ENCODE measurements at places on chromosomes 7 and 10.

- no peak for DNase-seq
These were observed 100.0 kb upstream of the TRIM24 start for GRCh38 chr7:138359870-138360559.

DNA sequence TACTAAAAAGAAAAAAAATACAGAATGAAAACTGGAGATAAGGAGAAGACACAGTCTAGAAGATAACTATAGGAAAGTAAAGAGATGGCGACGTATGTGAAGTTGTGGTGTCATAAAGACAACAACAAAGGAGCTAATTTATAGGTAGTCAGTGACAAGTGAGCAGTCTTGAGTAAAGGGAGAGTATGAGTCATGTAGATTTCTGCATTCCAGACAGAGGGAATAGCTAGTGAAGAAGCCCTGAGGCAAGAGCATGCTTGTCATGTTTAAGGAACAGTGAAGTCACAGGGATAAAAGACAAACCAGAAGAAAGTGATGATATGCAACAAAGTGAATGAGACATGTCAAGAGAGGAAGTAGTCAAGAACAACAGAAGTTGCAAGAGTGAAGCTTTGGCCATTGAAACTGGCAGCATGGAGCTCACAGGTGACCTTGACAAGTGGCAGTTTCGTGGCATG lies 2.3 kb upstream of the MIOS start:
- no peak for DNase-seq

- DNase-seq: no peak
These were observed 81.8 kb downstream of the SEMA3A start for GRCh38 chr7:84112771-84113170.

DNA sequence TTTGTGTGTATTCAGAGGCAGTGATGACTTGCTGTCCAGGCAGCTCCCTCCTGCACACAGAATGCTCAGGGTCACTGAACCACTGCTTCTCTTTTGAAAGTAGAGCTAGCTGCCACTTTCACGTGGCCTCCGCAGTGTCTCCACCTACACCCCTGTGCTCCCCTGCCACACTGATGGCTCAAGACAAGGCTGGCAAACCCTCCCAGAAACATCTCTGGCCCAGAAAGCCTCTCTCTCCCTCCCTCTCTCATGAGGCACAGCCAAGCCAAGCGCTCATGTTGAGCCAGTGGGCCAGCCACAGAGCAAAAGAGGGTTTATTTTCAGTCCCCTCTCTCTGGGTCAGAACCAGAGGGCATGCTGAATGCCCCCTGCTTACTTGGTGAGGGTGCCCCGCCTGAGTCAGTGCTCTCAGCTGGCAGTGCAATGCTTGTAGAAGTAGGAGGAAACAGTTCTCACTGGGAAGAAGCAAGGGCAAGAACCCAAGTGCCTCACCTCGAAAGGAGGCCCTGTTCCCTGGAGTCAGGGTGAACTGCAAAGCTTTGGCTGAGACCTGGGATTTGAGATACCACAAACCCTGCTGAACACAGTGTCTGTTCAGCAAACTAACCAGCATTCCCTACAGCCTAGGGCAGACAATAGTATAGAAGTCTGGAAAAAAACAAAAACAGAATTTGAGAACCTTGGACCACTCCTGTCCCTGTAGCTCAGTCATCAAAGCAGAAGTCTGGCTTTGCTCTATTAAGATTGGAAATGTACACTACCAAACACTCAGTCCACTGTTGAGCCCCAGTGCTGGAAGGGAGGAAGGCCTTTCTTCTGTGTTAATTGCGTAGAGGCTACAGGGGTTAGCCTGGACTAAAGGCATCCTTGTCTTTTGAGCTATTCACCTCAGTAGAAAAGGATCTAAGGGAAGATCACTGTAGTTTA lies 15.8 kb downstream of the SCD start:
- no peak for DNase-seq

DNA sequence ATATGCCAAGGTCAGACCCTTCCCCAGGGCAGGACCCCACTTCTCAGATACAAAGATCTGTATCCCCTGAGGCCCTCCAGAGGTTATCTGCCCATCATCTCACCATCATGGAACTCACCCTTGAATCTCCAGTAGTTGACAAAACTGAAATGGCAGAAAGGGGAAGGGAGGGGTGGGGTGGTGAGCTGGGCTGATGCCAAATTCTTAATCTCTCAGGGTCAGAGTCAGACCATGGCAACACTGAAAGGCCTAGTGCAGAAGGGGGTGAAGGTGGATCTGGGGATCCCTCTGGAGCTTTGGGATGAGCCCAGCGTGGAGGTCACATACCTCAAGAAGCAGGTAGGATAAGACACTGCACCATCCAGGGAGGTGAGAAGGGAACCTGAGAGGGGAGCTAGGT lies 3.1 kb downstream of the CNPY4 start:
- no peak for DNase-seq

- DNase-seq: no peak
These were observed 324.6 kb upstream of the IGFBP3 start for GRCh38 chr7:46245586-46246111.

- no peak for DNase-seq
These were observed 226.2 kb downstream of the TCERG1L start for GRCh38 chr10:131085091-131085860.

DNA sequence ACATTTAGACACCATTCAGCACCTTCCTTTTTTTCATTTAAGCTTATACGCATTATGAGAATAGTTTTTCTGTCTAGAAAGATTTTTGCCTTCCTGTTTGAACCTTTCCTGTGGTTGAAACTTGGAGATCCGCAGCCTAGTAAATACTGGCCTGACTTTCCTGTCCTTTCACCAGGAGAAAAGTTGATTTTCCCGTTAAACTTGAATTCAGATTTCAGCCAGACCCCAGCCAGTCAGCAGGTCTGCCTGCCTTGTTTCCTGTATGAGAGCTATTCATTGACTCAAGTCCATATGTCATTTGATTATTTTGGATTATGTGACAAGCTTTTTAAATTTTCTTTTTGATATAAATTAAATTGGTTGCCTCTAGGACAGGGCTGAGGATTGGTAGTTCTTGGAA lies 71.5 kb downstream of the EVX1 start:
- no peak for DNase-seq

DNA sequence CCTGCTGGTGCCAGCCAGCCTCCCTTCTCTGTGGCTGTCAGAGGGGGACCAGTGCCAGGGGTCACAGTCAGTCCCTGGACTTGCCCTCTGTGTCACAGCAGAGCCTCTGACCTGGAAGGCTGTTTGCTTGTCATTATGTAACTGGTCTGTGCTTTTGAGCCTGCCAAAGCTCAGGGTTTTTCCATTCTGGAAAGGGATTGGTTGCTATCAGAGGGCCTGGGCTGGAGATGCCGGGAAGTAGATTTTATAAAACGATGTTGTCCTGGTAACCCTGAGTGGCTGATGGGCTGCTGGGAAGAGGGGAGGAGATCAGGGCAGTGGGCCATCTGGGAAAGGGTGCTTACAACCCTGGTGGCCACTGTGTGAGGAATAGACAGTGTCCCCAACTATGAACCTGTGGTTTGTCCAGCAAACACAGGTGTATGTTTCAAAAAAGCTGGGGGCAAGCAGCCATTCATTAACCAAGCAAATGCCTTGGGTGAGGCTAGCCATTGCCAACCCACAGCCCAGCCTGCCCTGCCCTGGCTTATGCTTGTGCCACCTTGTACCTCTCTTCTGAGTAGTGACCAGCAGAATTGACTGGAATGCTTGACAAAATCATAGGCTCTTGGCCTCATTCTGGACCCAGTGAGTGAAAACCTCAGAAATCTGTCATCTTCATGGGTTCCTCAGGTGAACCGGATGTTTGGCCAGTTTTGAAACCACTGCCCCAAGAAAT lies 21.6 kb downstream of the SFTPD start:
- no peak for DNase-seq

DNA sequence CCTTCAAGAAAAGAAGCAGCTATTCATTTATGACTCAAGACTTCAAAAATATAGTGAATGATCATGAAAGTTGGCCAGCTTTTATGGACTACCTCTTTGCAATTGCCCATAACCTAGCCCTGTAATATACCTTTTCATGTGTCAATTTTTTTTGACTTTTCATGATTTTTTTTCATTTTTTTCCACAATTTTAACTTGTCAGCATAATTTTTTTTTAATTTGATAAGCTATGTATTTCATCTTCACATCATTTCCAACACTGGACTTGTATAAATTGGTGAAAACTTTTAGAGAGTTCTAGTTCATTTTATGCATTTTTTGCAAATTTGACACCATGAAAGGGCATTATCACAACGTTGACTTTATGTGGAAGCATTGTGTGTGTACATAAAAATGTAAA lies 220.8 kb upstream of the NFE2L3 start:
- no peak for DNase-seq
